NCI-H774 (cell line): ENCODE measurements at places on chromosomes 3 and 15.

- no peak for DNase-seq
These were observed 540 bp upstream of the ADAMTS7 start for GRCh38 chr15:78811825-78812183.

DNA sequence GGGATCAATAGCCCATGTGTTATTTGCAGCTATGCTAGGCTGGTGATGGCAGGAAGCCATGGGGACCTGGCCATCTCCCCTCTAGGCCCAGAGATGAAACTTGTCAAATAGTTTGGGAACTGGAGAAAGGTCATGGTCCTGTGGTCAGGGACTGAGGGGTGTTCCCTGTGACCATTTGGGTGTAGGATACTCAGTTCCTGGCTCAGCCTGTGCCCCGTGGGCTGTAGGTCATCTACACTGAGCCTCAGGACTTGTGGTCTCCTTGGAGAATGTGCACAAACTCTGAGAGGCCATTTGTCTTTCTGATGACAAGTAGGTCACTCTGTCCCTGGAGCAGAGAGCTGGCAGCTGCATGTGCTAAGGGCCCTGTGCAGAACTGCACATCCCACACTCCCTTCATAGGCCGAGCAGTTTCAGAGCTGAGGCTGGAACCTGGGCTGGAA lies 17.5 kb downstream of the GASK1A start:
- no peak for DNase-seq

GRCh38 chr15:69666921-69667811 lies 214.5 kb downstream of the RPLP1 start:
- DNase-seq: no peak

DNA sequence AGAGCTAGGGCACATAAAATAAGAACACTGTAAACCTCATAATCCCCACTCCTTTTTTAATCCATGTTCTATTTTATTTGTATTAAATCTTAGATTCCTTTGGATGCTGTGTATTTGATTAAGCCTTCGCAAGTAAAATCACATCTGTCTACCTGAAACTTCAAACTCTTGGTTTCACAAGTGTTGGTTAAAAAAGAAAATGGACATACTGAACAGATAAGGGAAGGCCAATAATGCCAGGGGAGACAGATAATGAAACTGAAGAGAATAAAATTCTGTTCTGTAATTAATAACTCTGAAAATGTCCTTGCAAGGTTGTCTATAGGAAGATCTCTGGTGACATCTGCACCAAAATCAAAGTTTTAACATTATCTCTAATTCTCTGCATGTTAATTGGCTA lies 114.2 kb downstream of the ULK4 start:
- DNase-seq: no peak

GRCh38 chr3:15556512-15556911 lies 35.0 kb upstream of the COLQ start:
- DNase-seq: no peak

- DNase-seq: no peak
These were observed 24.6 kb upstream of the MCCC1 start for GRCh38 chr3:183123891-183124290.

DNA sequence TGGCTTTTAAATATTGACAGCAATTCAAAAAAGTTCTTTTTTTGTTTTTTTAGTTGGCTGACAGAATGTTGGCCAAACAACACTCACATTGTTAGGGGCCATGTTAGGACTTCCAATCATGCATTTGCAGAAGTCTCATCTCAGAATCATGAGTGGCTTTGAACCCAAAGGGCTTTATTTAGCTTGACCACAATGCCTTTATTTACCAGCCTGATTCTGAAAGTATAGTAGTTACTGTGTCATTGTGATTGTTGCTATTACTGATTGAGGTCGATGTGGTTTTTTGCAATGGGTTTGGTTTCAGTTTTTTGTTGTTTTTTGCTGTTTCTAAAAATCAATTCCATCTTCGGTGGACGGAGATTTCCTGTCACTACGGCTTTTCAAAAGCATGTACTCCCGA lies 7.2 kb downstream of the GLDN start:
- DNase-seq: no peak

DNA sequence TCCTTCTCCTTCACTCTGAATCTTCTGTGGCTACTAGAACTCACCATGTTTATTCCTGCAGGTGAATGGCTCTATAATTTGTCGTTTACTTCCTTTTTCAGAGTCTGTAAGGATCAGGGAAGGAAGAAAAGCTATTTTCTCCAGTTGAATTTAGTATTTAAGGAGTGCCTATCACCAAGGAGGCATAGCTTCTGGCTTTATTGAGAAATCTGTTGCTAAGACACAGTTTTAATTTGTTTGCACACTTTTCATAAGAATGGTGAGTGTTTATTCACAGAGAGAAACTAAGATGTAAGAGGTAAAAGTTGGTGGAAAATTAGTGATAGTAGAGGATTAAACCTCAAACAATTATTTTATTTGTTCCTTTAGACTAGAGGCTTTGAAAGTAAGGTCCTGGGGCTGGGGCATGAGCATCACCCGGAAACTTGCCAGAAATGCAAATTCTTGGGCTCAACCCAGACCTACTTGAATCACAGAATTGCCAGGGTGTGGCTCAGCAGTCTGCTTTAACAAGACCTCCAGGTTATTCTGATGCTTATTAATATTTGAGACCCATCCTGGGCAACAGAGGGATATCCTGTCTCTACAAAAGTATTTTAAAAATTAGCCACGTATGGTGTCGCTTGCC lies 461.3 kb downstream of the AGBL1 start:
- DNase-seq: no peak

GRCh38 chr3:11514191-11514821 lies 129.4 kb downstream of the VGLL4 start:
- DNase-seq: no peak

- DNase-seq: peak; percentile 88
These were observed 174.5 kb downstream of the FNDC3B start for GRCh38 chr3:172213904-172214303.

DNA sequence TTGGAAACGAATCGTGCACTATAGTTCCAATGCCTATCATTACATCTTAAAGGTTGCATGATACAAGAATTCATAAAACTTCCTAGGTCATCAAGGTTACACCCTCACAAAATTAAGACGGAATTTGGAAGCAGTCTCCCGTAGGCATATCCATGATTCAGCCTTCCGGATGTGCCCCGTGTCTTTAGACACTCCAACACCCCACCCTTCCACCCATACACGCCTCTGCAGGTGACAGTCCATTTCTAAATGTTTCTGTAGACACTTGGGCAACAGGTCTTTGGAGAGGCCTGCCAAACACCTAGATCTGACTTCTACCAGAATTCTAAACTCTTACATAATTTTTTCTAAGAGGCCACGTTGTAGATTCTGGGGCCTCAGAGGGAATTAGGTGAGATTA lies 49.8 kb downstream of the LDHAL6B start:
- DNase-seq: no peak

- peak; percentile 26 for DNase-seq
These were observed 4.9 kb downstream of the PRRT3 start for GRCh38 chr3:9947025-9947995.

GRCh38 chr15:27339138-27339537 lies 368.2 kb downstream of the GABRG3 start:
- DNase-seq: no peak

- DNase-seq: no peak
These were observed 148.3 kb upstream of the IQSEC1 start for GRCh38 chr3:13221491-13222061.

DNA sequence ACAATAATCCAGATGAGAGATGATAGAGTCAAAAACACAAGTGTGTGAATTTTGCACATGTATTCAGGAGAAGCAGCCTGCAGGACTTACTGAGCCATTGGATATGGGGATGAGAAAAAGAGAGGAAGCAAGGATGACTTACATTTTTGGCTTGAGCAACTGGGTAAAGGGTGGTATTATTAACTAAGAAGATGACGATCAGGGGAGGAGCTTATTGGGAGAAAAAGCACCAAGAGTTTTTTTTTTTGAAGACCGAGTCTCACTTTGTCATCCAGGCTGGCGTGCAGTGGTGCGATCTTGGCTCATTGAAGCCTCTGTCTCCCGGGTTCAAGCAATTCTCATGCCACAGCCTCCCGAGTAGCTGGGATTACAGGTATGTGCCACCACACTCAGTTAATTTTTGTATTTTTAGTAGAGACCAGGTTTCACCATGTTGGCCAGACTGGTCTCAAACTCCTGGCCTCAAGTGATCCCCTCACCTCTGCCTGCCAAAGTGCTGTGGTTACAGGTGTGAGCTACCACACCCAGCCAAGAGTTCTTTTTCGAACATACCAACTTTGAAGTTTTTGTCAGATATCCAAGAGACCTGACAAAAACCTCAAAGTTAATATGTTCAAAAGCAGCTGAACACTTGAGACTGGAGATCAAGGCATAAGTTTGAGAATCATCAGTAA lies 14.8 kb upstream of the SH3BP5 start:
- no peak for DNase-seq
